ENCODE measurements at places on chromosomes 1 and 21.

GRCh38 chr1:214830941-214831340 is 227.9 kb downstream of the CENPF start:
- DNase-seq: no peak

GRCh38 chr1:62908168-62908695 is 124.3 kb downstream of the ATG4C start:
- no peak for DNase-seq

DNA sequence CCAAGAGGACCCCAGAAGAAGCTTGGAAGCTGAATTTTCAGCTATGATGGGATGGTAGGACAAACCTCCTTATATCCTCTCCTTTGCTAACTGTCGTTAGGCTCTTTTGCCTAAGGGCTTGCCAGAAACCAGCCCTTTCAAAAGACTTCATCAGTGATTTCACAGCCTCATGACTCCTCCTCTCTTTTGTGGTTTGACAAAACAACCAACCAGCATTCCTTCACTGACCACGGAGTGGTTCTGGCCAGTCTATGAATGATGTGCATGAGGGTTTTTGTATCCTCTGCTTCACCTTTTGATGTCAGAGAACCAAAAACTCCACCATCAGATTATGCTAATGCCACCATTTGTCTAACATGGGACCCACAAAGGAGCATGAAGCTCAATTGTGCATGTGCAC is 116.9 kb upstream of the COA6 start:
- DNase-seq: no peak

GRCh38 chr21:34548781-34549376 is 36.9 kb upstream of the KCNE1 start:
- DNase-seq: no peak

- no peak for DNase-seq
Observed at GRCh38 chr1:168159251-168159650, 19.5 kb upstream of the TIPRL start.

DNA sequence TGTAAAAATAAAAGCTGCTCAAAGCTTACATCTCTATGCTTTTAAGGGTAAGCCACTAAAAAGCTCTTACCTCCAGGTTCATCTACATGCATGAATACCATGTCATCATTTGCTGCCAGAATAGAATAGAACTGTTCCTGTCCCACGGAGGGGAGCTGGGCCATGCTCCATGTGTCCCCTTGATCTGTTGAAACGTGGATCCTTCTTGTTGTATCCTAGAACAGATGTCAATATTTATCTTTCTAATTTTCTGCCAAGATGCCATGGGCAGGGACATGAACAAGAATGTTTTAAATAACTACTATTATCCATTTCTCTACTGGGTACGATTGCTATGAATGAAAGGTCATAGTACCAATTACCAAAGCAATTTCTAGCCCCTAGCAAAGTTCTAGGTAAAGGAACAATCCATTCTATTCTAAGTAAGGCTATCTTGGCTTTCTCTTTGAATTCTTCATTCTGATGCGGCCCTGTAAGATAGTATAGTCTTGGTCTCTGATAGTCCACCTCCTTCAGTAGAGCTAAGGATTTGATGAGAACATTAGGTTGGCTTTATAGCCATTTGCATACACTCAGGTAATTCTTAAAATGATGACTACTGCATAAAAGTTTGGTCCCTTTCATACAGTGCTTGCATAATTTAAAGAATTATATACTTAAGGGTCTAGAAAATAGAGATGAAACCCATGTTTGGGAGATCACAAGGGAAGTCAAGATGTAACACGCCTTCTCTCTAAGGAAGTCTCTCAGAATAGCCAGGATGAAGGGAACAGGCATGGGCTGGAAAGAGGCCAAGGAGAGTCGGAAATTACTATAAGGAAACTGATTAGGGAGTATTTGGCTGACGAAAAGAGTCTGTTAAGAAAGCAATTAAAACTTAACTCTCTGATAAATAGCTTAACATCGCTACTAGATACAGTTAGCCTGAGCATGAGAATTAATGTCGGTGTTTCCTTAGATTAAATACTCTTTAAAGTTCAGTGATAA is 35.4 kb upstream of the MYBPHL start:
- no peak for DNase-seq

Data from Right ventricle myocardium inferior (tissue), 1 donor.